Activated naive CD8-positive, alpha-beta T cell treated with anti-CD3 and anti-CD28 coated beads for 36 hours (primary cell): ENCODE measurements at places on chromosomes 7 and 10. TPM values are rescaled to one million over a fixed set of nuclear protein-coding genes. Genes with fewer than 3 reads are reported as not detected.

Gene C10orf90
- not detected for total RNA-seq

Gene ACSL5
- 54.3 TPM for total RNA-seq

Gene ITGA8
- total RNA-seq = not detected

GRCh38 chr7:158979635-158980351, 123.4 kb downstream of the DYNC2I1 start:
- peaks cover 2% of the 10 kb centered on the region for H3K36me3 ChIP-seq
- H3K4me3 ChIP-seq = no peak overlapping the region
- DNase-seq = no peak

DNA sequence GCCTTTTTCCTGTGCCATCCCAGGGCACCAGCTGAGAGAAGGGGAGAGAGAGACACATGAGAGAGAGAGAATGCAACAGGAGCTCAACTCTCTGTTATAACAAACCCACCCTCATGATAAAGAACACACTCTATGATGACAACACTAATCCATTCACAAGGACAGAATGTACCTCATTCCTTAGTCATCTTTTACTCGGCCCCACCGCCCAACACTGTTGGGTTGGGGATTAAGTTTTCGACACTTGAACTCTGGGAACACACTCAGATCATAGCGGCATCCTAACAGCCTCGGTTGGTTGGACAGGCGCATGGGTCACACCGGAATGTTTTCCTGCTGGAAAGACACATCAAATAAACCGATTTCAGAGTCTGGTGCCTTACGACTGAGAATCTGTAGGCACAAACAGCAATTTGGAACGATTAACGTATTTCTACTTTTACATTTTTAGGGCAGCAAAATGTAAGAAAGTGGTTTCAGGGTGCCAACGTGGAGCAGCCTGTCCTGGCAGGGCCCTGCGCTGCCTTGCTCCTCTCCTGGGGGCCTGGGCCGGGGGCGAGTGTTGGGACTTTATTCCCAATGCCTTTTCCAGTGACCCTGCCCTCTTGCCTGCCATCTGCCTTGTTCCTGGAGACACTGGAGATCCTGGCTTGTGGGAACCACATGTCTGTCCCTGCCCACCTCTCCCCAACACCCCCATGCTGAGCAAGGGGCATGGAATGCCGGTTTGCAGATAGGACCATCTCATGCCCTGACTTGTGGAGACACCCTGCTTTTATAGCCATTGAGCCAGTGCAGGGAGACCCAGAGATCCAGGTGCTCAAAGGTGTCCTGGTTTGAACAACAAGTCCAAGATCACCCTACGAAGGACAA, 287.0 kb downstream of the TCERG1L start:
- H3K4me1 ChIP-seq = no peaks in the 10 kb centered on the region
- DNase-seq = no peak
- H3K36me3 ChIP-seq = no peaks in the 10 kb centered on the region
- no peak overlapping the region for H3K4me3 ChIP-seq

GRCh38 chr10:47025253-47025539, 114.0 kb downstream of the PTPN20 start:
- H3K36me3 ChIP-seq = no peaks in the 10 kb centered on the region
- H3K27ac ChIP-seq = no peak overlapping the region
- no peak overlapping the region for H3K4me3 ChIP-seq
- peaks cover 4% of the 10 kb centered on the region for H3K4me1 ChIP-seq
- peaks cover 3% of the 10 kb centered on the region for H3K27me3 ChIP-seq

DNA sequence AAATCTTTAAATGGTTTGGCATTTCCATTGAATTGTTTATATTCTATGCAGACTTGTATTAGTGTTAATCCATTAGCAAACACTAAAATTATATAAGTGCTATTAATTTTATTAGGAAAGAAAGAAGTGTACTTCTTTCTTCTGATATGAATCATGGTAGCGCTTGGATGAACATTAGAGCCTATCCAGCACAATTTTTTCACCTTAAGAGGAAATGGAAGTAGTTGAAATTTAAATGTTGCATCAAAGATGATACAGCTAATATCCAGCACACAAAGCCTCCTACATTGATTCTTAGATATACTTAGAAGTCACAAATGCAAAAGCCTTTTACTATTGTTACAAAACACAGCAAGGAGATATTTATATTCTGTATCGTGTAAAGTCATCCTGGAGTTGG, 174.5 kb downstream of the AHR start:
- H3K4me1 ChIP-seq = no peaks in the 10 kb centered on the region
- no peaks in the 10 kb centered on the region for H3K36me3 ChIP-seq
- H3K27me3 ChIP-seq = peaks cover 8% of the 10 kb centered on the region
- H3K4me3 ChIP-seq = no peak overlapping the region
- DNase-seq = no peak
- H3K27ac ChIP-seq = no peak overlapping the region

- DNase-seq = no peak
- no peak overlapping the region for H3K27ac ChIP-seq
- H3K36me3 ChIP-seq = peaks cover 15% of the 10 kb centered on the region
- no peaks in the 10 kb centered on the region for H3K27me3 ChIP-seq
- H3K4me1 ChIP-seq = no peaks in the 10 kb centered on the region
- no peak overlapping the region for H3K4me3 ChIP-seq
These were observed 83.0 kb upstream of the DNAJB6 start for GRCh38 chr7:157253850-157254249.

GRCh38 chr7:2520131-2520760, 672 bp downstream of the LFNG start:
- peak; percentile 43 for DNase-seq
- no peaks in the 10 kb centered on the region for H3K27me3 ChIP-seq
- H3K4me1 ChIP-seq = peaks cover 37% of the 10 kb centered on the region
- H3K36me3 ChIP-seq = peaks cover 9% of the 10 kb centered on the region

DNA sequence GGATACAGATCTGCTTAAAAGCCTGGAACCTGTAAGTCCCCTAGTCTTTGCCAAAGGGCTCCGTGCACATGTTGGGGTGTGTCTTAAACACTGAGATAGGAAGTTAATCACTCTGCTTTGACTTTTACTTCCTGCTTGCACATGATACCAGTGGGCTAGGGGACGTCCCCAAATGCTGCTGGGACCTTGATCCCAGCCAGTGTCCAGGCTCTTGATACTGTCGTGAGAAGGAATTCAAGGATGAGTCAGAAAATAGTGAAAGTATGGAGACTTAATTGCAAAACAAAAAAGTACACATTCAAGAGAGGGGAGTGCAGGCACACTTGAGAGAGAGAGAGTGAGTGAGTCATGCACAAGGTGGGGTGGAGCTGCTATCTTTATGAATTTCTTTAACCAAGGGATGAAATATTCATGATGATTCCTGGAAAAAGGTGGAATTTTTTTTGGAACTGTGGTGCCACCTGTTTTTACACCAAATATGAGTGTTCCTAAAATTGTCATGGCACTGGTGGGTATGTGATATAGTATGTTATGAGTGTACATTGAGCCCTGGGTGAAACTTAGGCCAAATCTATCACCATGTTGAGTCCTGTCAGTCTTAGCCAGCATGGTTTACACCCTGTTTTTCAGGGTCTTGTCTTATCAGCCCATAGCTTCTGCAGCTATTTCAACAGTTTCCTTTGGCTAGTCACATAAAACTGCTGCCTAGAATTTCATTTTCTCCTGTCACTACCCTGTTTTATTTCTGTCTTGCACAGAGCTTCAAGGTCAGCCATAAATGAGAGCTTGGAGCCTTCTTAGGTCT, 88.3 kb upstream of the CYP26C1 start:
- H3K4me1 ChIP-seq = peaks cover 4% of the 10 kb centered on the region
- H3K36me3 ChIP-seq = peaks cover 30% of the 10 kb centered on the region
- H3K27me3 ChIP-seq = no peaks in the 10 kb centered on the region
- no peak overlapping the region for H3K4me3 ChIP-seq

DNA sequence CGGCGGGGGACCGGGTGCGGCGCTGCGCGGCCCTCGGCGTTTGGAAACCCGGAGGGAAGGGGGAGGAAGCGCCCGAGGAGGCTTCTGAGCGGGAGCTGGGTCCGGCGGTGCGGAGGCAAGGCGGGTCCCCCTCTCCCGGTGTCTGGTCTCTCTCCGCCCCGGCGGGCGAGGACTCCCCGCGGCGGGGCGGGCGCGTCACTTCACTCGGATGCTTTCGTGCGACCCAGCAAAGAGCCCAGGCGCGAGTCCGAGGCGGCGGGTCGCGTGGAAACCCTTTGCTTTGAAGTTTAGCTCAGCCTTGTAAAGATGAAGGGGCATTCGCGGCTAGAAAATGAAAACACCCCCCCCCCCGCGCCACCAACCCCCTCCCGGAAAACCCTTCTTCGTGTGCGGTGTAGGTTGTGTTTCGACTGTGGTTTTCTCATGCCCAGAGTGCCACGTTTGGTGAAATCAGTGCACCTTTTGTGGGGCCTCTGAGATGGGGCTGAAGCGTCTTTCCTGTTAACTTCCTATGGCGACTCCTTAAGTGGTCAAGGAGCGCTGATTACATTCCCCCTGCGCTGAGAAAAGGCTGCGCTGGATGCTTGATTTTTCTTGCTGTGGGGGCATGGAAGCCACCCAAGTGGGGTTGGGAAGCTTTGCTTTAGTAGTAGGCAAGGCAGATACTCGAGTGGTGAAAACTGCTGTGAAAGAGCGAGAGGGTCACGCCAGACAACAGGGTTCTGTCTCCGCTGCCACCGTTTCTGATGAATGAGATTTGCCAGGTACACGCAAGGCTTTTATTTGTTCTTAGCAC, 876 bp downstream of the GNAI1 start:
- peaks cover 59% of the 10 kb centered on the region for H3K27me3 ChIP-seq
- H3K4me1 ChIP-seq = peaks cover 26% of the 10 kb centered on the region
- H3K4me3 ChIP-seq = peak overlapping the region; percentile 76
- peak; percentile 46 for DNase-seq

DNA sequence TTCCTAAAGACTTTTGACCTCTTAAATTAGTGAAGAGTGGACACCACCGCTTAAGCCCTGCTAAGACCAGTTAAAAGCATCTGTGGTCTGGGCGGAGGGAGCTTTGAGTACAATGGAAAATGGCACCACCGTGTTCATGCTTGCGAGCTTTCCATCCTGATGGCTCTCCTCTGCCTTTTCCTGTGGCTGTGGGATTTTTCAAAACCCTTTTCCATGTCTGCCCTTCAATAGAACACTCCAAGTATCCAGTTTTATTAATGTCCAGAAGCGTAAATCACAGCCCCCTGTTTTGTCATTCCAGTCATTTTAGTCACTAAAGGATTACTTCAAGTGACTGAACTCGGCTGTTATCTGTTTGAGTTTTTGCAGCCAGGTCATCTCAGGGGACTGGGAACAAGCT, 181.8 kb downstream of the MGMT start:
- H3K27ac ChIP-seq = no peak overlapping the region
- peaks cover 11% of the 10 kb centered on the region for H3K36me3 ChIP-seq
- H3K4me3 ChIP-seq = no peak overlapping the region
- H3K4me1 ChIP-seq = no peaks in the 10 kb centered on the region
- no peak for DNase-seq

GRCh38 chr7:135282561-135283254, 49.1 kb downstream of the STRA8 start:
- H3K27me3 ChIP-seq = peaks cover 10% of the 10 kb centered on the region
- peaks cover 9% of the 10 kb centered on the region for H3K4me1 ChIP-seq
- DNase-seq = no peak
- no peak overlapping the region for H3K4me3 ChIP-seq

- H3K27ac ChIP-seq = no peak overlapping the region
- no peaks in the 10 kb centered on the region for H3K4me1 ChIP-seq
- H3K4me3 ChIP-seq = no peak overlapping the region
- H3K36me3 ChIP-seq = no peaks in the 10 kb centered on the region
- no peak for DNase-seq
These were observed 327.4 kb downstream of the CDK14 start for GRCh38 chr7:90923541-90923997.

DNA sequence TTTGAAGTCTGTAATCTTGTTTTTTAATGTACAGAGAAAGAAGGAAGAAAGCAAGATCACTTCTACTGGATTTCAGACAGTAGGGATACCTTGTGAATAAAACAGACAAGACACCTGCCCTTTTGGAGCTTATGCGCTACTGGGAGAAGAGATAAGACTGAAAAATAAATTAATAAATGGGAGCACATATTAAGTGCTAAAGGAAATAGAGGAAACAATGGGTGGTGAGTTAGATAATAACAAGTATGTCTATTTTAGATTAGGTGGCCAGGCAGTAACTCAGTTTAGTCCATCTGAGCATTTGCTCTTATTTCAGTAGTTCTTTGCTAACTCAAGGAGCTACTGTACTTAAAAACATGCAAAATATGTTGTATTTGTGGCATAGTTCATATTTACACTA, 15.9 kb downstream of the MIOS start:
- no peaks in the 10 kb centered on the region for H3K27me3 ChIP-seq
- no peak overlapping the region for H3K4me3 ChIP-seq
- H3K27ac ChIP-seq = no peak overlapping the region
- H3K4me1 ChIP-seq = peaks cover 6% of the 10 kb centered on the region
- H3K36me3 ChIP-seq = peaks cover 7% of the 10 kb centered on the region

- no peaks in the 10 kb centered on the region for H3K4me1 ChIP-seq
- DNase-seq = no peak
- H3K27me3 ChIP-seq = peaks cover 4% of the 10 kb centered on the region
These were observed 37.3 kb upstream of the PDZD8 start for GRCh38 chr10:117412469-117413010.

GRCh38 chr7:50142425-50143017, 49.5 kb upstream of the ZPBP start:
- H3K4me3 ChIP-seq = peak overlapping the region; percentile 47
- no peaks in the 10 kb centered on the region for H3K27me3 ChIP-seq
- no peak for DNase-seq
- peaks cover 44% of the 10 kb centered on the region for H3K4me1 ChIP-seq
- H3K27ac ChIP-seq = peak overlapping the region; percentile 95

DNA sequence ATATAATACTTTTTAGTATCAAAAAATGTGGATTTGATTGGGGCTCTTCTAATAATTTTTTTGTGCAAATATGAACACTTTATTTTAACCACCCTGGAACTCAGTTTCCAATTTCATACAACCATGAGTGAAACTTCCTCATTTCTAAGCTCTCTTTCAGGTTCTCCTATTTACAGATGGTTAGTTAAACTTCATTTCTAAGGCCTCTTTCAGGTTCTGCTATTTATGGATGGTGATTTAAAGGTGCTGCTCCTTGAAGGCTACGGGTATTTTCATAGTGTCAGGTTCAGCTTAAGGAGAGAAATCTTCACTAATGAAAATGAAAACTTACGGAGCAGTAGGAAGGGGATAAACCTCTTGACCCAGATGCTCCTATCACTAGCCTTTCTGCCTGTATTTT, 568.3 kb downstream of the KIF20B start:
- no peaks in the 10 kb centered on the region for H3K27me3 ChIP-seq
- no peak overlapping the region for H3K4me3 ChIP-seq
- H3K27ac ChIP-seq = no peak overlapping the region
- H3K4me1 ChIP-seq = no peaks in the 10 kb centered on the region

- H3K4me3 ChIP-seq = no peak overlapping the region
- DNase-seq = no peak
- H3K27ac ChIP-seq = no peak overlapping the region
- H3K4me1 ChIP-seq = no peaks in the 10 kb centered on the region
These were observed 89.6 kb upstream of the ZNF804B start for GRCh38 chr7:88669913-88670312.

DNA sequence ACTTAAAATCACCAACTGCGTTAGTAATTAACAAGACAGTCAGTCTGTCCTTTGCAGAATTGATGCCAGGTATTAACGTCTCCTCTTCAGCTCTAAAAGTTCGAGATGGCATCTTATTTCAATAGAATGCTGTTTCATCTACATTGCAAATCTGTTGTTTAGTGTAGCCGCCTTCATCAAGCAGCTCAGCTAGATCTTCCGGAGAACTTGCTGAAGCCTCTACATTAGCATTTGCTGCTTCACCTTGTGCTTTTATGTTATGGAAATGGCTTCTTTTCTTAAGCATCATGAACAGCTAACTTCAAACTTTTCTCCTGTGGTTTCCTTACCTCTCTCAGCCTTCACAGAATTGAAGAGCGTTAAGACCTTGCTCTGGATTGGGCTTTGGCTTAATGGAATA, 95.5 kb upstream of the FAM20C start:
- H3K36me3 ChIP-seq = no peaks in the 10 kb centered on the region
- H3K27me3 ChIP-seq = peaks cover 23% of the 10 kb centered on the region
- no peak overlapping the region for H3K4me3 ChIP-seq
- no peak for DNase-seq
- H3K4me1 ChIP-seq = no peaks in the 10 kb centered on the region
